Astrocyte of the cerebellum (primary cell): ENCODE measurements at places on chromosomes 7 and 10.

- peak; percentile 46 for DNase-seq
Measured at GRCh38 chr7:132298790-132299189, 277.5 kb downstream of the PLXNA4 start.

DNA sequence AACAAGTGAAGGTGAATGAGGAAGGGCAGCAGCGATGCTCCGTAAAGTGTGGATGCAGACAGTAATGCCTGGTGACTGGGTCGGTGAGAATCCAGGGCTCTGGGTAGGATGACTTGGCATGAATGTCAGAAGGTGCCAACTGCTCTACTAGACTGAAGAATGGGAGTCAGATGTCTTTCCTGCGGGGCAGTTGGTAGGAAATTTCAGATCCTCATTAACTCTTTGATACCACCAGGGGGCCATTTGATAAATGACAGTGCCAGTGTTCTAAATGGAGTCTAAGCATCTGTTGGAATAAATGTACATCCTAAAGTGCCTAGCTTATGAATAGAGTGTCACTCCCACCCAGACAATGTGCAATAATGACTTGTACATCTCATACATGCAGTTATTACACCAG lies 462.0 kb downstream of the GRM8 start:
- DNase-seq: no peak

GRCh38 chr10:239109-239508 lies 103.9 kb downstream of the ZMYND11 start:
- DNase-seq: peak; percentile 32

DNA sequence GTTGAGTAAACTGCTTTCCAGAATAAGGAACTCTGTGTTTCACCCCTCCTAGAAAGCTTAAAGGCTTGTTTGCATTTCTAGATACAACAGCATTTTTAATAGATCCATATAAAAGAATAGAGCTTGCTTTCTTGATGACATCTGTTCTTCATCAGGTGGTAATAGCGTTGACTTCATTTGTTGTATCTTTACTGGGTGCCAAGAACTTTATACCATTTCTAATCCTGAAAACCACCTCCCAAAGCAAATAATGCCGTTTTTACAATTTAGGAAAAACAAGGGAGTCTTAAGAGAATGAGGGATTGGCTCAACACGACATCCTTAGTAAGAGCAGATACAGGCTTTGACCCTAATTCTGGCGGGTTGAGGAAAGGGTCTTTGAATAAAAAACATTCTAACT lies 993.4 kb downstream of the TYW1 start:
- DNase-seq: no peak

DNA sequence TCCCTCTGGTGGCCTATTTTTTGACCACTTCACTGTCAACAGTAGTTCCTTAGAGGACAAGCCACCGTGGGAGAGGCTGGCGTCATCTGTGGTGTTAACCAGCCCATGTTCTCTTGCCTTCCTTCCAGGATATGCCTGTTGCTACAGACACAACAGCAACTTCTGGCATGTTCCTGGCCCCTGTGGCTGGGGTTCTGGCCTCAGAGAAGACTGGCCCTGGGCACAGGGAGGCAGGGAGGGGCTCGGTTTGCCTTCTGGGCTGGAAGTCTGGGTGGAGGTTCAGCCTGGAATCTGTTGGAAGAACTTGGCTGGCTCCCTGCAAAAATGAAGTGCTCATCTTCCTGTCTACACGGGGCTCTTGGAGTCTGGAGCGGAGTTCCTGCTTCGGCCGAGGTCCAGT lies 25.7 kb downstream of the GOLGA7B start:
- no peak for DNase-seq

- DNase-seq: no peak
Measured at GRCh38 chr7:133300811-133301210, 47.9 kb downstream of the EXOC4 start.

- DNase-seq: no peak
Measured at GRCh38 chr10:31584098-31584631, 265.1 kb downstream of the ZEB1 start.
